ENCODE measurements at places on chromosomes 6 and 20.

DNA sequence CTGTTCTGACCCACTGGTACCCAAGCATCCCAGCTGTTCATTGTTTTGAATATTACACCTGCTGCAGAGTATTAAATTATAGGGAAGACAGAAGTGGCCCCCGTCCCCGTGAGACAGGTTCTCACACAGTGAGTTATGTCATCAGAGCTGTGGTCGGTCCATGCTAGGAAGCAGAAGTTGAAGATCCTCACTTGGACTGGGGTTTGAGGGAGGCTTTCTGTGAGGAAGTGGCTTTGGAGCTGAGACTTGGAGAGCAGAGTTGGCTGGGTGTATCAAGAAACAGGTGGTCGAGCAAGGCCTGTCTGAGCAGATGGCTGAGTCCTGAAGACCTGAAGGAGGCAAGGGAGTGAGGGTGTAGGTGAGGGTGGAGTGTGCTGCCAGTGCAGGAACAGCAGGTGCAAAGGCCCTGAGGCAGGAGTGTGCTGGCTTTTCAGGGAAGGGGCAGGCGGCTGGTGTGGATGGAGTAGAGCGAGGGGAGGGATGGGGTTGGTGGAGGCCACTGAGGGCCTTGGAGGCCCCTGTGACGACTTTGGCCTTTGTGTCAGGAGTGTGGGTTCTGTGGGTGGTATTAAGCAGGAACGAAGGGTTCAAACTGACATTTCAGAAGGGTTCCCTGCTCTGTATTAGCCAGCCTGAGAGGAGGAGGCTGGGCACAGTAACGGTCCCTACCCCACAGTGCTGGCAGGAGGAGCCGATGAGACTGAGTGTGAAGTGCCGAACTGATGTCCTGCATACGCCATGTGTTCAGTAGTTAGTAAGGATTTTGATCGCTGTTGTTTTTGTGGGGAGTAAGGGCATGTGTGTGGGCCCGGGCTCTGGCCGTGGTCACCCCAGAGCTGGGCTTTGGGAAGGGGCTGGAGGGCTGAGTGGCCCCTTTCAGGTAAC is 11.8 kb downstream of the SRC start:
- DNase-seq = no peak

DNA sequence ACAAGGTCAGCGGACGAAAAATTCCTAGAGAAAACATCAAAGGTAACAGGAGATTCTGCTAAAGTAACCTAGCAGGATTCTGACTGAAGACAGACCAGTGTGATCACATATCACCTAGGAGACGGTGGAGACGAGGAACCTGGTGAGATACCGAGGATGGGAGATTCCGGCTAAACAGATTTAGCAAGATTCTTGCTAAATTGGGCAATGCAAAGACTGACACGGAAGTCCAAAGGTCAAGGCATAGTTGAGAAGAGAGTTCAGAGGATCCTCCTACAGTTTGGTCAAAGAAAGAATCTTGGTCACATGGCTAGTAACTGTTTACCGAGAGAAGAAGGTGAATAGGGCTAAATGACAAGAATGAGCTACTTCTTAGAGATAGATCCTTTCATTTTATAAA is 61.1 kb downstream of the TMEM170B start:
- DNase-seq = no peak

- DNase-seq = no peak
Observed at GRCh38 chr20:50339466-50339901, 148.9 kb downstream of the CEBPB start.

- DNase-seq = no peak
Observed at GRCh38 chr6:169070506-169071176, 183.0 kb downstream of the THBS2 start.

DNA sequence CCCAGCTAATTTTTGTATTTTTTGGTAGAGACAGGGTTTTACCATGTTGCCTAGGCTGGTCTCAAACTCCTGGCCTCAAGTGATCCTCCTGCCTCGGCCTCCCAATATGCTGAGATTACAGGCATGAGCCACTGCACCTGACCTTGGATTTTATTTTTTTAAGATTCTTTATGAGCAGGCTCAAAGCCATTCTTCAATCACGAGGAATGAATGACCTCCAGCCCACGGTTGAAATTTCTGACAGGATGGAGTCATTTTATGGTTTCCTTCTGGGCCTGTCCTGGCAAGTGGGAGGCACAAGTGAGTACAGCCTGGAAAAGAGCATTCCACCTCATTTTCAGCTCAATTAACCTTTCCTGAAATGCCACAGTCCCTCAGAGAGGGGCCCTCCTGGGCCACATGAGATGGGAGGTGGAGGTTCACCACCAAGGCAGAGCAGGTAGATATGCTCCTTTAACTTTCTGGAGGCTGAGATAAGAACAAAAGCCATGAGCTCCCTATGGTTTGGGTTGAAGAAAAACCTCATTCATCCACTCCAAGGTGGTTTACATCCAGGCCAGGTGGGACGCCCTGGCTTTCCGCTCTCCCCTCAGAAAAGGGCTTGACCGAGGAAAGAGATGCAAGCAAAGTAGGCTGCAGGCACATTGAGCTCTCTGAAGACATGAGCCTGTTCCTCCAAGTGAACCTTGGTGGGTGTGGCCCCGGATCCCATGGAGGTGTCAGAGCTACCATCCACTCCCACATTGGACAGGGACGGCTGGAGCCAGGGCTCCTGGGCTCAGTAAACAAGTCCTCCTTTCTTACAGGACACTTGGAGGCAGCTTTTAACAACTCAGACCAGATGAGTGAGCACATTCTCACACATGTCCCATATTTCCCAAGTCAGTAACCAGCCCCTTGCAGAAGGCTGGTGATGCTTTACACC is 208.5 kb upstream of the SSTR4 start:
- no peak for DNase-seq

DNA sequence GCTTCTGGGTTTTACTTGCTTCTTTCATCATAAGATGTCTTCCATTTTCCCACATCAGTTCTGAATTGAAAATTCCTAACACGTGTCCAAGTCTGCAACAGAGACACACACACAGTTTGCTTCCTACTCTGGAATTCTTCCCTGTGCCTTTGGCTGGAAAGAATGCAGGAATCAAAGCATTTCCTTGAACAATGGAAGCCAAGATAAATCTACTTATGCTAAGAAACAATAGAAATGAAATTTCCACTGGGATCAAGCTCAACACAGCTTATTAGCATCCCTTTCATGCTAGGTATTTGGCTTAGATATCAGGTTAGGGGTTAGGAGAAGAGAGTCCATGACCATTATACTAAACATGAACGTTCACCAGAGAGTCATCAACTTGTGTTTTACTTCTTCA is 101.1 kb upstream of the SCAF8 start:
- DNase-seq = no peak

GRCh38 chr6:33431880-33432541 is 12.1 kb downstream of the SYNGAP1 start:
- DNase-seq = no peak

DNA sequence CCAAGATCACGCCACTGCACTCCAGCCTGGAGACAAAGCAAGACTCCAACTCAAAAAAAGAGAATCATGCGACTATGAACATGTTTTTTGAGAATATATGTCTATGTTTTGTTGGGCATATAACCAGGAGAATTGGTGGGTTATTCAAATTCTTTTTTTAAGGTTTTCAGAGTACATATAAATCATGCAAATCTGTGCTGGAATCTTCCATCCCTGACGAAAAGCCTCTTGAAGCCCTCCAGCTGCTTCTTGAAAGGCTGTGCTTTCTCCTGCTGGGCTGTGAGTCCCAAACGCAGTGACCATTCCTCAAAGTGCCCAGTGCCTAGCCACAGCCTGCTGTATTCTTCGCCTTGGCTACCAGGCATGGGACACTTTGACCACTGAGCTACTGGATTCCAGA is 9.2 kb upstream of the RAB22A start:
- DNase-seq = no peak

GRCh38 chr6:21277601-21278374 is 315.8 kb upstream of the SOX4 start:
- DNase-seq = no peak

DNA sequence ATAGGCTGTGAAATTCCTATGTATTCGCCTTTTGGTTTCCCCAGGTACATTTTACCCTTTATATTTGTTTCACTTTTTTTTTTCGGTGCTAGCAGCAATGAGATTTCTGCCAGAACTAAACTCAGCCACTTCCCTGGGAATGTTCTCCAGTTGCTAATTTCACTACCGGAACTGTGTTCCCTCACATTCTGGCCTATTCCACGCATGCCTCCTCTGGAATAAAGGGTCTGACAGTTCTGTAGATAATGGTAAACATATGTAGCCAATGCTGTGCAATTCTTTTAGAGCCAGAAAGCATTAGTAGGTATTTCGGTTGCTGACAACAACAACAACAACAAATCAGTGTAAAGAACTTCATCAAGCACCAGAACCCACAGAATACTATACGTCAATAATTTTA is 96.1 kb upstream of the TBX18 start:
- no peak for DNase-seq

GRCh38 chr6:80209430-80209829 is 103.0 kb downstream of the BCKDHB start:
- no peak for DNase-seq

GRCh38 chr6:41939176-41939847 is 2.3 kb downstream of the CCND3 start:
- no peak for DNase-seq

GRCh38 chr20:56634307-56634706 is 5.2 kb downstream of the TFAP2C start:
- DNase-seq = no peak

DNA sequence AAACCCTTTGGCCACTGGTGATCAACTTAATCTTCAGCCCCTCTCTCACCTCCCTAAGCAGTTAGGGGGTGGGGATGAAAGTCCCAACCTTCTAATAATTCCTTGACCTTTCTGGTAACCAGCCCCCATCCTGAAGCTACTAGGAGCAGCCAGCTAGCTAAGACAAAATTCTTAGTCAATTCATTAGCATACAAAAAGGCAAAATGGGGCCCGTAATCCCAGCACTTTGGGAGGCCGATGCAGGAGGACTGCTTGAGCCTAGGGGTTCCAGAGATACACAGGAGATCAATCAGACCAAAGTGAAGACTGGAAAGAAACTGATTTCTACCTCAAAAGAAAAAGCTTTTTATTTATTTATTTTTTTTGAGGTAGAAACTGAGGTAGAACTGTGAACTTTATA is 1.8 kb downstream of the ASCC3 start:
- DNase-seq = no peak

DNA sequence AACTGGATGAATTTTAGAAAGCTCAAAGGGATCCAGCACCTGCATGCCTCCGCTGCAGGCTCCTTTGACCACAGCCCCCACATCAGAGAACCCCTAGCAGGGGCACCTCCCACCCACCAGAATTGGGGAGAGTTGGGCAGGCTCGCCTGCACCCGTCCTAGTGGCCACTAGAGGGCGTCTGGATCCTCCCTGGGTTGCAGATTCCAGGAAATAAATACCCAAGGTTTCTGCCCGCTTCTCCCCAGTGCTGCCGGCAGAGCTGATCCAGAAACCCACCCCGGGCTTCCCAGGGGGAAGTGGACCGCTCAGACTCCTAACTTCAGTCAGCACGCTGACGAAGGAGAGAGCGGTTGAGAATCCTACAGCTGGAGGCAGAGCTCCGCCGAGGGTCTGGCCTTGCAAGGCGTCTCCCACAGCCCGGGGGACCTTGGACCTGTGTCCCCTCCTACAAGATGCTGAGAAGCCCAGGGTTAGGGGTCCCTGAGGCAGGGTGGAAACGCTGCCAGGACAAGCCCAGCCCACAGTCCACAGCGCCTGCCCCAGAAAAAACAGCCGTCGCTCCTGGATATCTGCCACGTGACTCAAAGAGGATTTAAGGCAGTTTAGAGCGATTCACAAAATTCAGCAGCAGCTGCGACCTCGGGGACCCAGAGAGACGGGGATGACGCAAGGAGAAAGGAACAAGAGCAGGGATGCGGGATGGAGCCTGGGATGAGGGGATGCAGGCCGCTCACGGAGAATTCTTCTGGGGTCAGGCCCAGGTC is 32.6 kb upstream of the PHACTR3 start:
- DNase-seq = peak; percentile 15

DNA sequence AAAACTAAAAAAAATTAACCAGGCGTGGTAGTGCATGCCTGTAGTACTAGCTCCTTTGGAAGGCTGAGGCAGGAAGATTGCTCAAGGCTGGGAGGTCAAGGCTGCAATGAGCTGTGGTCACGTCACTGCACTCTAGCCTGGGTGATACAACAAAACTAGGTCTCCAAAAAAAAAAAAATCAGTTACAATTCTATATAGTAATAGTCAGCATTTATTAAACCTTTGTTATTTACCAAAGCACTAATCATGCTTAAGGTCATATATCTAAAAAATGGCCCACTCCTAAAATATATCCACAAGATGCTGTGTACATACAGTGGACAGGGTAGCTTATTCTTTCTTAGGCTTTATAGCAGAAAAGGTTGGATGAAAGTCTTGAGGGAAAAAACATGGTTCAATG is 152.4 kb downstream of the TFAP2A start:
- no peak for DNase-seq

DNA sequence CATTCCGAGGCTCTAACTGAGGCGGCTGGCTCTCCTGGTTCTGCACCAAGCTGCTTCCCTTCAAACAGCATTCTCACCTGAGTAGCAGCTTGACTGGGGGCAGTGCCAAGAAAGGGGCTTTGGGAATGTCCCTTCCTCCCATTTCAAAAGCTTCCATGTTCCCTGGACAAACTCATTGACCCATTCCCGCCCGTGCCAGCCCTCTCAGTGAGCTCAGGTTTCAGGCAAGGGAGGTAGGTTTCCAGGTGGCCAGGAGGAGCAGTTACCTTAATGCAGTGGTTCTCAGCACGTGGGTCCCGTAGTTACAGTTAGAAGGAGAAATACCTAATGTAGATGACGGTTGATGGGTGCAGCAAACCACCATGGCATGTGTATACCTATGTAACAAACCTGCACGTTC is 135.2 kb downstream of the ELOVL4 start:
- DNase-seq = no peak

DNA sequence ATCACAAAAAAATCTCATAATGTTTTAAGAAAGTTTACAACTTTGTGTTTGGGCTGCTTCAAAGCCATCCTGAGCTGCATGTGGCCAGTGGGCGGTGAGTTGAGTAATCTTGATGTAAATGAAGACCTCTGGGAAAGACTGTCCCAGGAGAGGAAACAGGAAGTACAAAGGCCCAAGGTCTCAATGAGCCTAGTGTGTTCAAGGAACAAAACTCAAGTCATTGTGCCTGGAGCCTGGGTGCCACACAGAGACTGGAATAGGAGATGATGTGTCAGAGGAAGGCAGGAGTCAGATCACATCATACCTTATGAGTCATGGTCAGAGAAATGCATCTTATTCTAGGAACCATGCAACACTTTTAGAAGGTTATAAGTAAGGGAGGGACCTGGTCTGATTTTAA is 51.5 kb downstream of the COL19A1 start:
- DNase-seq = no peak

DNA sequence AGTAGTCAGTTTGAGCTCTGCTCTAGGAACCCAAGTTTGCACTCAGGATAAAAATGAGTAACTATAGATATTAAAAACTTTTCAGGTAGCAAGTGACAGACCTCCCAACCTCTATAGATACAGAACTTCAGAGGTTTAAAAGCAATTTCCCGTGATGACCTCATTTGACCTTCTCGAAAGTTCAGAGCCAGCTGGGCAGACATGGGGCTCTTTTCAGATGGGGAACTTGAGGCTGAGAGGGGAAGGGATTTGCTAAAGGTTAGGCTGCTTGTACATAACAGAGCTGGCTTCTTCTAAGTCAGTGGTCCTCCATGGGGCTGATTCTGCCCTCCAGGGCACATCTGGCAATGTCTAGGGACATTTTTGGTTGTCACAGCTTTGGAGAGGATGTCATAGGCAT is 58.8 kb upstream of the ZNF831 start:
- no peak for DNase-seq
